ENCODE measurements at places on chromosomes 16 and 17. TPM values are rescaled to one million over a fixed set of nuclear protein-coding genes. Genes with fewer than 3 reads are reported as not detected.
A peak's percentile ranks its signal among the peaks of the same experiment; 100 is the strongest.

The PRAC2 gene
- total RNA-seq, result not detected

The TPSG1 gene
- total RNA-seq, result not detected

The SLC25A19 gene
- 27.2 TPM for total RNA-seq

The PRR35 gene
- 0.33 TPM for total RNA-seq

DNA sequence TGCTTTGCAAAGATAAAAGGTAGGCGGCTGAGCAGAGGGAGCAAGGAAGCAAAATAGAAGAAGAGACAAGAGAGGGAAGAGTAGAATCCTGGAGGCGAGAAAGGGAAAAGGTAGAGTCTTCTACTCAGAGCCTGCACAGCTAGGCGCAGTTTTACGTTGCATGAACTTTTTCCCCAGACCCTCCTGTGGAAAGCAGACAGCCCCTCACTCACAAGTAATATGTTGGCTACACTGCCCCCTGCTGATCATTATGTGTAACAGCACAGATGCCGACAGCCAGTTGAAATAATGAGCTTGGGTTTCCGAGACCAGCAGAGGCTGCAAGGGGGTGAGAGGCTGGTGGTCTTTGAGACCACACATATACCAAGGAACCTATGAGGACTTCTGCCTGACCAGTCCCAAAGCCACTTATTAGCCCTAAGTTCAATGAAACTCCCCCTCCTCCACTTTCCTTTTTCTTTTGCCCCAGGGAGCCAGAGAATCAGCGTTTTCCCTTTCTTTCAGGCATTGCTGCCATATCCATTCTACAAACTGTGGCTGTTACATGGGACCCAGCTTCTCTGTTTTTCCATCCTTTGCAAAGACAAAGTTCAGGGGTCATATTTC is 22.5 kb upstream of the CMTR2 start:
- no peaks in the 10 kb centered on the region for H3K27me3 ChIP-seq
- peak; percentile 75 for DNase-seq
- no peak overlapping the region for H3K4me3 ChIP-seq
- no peak overlapping the region for H3K27ac ChIP-seq
- no peaks in the 10 kb centered on the region for H3K36me3 ChIP-seq

GRCh38 chr16:14077918-14078317 is 6.8 kb downstream of the MRTFB start:
- DNase-seq, result no peak
- H3K27ac ChIP-seq, result no peak overlapping the region
- no peaks in the 10 kb centered on the region for H3K27me3 ChIP-seq
- peaks cover 20% of the 10 kb centered on the region for H3K36me3 ChIP-seq
- no peaks in the 10 kb centered on the region for H3K4me1 ChIP-seq
- H3K4me3 ChIP-seq, result no peak overlapping the region

- peaks cover 12% of the 10 kb centered on the region for H3K36me3 ChIP-seq
- no peak overlapping the region for H3K27ac ChIP-seq
- peaks cover 4% of the 10 kb centered on the region for H3K4me1 ChIP-seq
- no peak for DNase-seq
Observed at GRCh38 chr16:84603140-84603816, 14.6 kb downstream of the COTL1 start.

All from H9 (cell line).